Hepatocyte (in vitro differentiated cells): ENCODE measurements at places on chromosomes 11 and 22. TPM values are rescaled to one million over a fixed set of nuclear protein-coding genes. Genes with fewer than 3 reads are reported as not detected.
A peak's percentile ranks its signal among the peaks of the same experiment; 100 is the strongest.

DNA sequence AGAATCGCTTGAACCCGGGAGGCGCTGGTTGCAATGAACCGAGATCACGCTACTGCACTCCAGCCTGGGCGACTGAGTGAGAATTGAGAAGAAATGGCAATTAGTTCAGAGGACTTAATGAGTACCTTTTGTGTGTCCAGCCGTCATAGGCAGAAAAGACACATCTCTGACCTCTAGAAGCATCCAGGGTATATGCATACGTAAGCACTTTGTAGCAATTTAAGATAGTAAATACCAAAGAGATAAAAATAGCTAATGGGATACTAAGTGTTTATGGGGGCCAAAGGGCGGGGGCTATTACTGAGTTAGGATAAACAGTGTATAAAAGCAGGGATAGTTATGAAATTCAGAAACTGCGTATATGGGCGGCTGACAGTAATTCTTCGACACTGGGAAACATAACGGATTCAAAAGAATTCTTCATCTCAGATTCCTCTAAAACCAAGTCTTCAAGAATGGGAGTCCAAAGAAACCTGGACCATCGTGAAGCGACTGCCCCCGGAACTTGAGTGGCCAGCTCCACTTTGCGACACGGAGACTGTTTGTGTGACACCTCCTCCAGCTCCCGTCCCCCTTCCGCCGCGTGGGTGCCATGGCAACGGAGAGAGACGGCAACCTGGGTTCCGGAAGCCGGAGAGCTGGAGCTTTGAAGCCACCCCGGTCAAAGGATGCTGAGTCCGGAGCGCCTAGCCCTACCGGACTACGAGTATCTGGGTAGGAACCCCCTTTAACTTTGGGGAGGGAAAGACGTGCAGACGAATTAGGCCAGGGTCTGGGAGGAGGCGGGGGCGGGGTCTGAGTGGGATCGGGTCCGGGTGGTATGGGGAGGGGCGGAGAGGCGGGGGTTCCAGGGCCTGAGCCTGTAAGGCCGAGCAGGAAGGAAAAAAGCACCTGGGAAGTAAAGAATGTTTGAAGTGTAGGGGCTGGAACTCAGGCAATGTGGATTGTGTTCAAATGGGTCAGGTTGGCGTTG lies at the start of gene CSTPP1:
Gene CSTPP1 (plus strand): TSS at position 624 of the 973 bp plus-strand sequence. CDS start 45 bp downstream, at position 669.
- peak within 1 kb of the TSS; percentile 63 for H3K4me3 ChIP-seq
- DNase-seq, result peak; percentile 96
- H3K27me3 ChIP-seq, result no peaks in the 10 kb centered on the region

OR8D1 gene
- not detected in 2 replicates for total RNA-seq

GRCh38 chr22:48576333-48577013 lies 1251.2 kb downstream of the BRD1 start:
- peaks cover 12% of the 10 kb centered on the region for H3K4me1 ChIP-seq
- peaks cover 28% of the 10 kb centered on the region for H3K27me3 ChIP-seq
- no peak overlapping the region for H3K27ac ChIP-seq
- peak; percentile 67 for DNase-seq
- no peaks in the 10 kb centered on the region for H3K36me3 ChIP-seq
- peak overlapping the region; percentile 29 for H3K4me3 ChIP-seq

GRCh38 chr22:45870011-45870410 lies 107.0 kb downstream of the WNT7B start:
- no peak overlapping the region for H3K4me3 ChIP-seq
- H3K36me3 ChIP-seq, result no peaks in the 10 kb centered on the region
- DNase-seq, result no peak
- H3K27me3 ChIP-seq, result peaks cover 52% of the 10 kb centered on the region
- H3K4me1 ChIP-seq, result peaks cover 15% of the 10 kb centered on the region

DNA sequence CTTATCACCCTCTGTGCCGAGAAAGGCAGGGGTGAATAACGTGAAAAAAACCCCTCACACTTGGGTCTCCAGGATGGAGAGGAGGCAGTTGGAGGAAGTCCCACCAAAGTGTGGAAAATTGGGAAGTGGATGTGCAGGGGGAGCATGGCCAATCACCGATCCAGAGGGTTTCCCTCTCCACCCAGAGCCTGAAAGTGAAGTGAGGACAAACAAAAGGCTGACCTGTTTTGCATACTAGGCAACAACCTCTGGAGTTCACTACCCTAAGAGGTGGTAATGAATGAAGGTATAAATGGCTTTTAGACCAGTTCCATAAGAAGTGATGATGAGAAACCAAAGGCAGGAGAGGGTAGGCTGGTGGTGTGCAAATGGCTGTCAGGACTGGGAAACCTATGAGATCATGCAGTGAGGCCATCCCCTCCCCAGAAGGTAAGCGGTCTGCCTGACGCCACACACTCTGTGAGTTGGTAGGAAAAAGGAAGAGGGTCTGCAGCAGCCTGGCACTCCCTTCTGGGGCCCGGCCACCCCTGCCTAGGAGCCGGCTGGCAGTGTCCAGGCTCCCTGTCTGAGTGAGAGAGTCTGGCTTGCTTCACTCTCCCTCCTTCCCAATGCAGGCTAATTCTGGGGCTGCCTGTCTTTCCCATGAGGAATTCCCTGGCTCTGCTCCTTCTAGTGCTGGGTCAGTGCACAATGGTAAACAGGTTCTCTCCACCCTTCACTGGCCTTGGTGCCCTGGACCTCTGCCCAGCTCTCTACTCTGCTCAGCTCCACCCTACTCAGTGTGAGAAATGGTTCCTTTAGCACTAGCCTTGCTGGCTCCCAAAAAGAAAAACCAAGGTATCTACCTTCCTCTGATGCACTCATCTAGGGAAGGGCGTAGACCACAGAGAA lies 15.6 kb downstream of the TBC1D10A start:
- no peak for DNase-seq
- H3K4me1 ChIP-seq, result peaks cover 38% of the 10 kb centered on the region
- H3K27me3 ChIP-seq, result no peaks in the 10 kb centered on the region
- no peak overlapping the region for H3K4me3 ChIP-seq
- H3K27ac ChIP-seq, result peak overlapping the region; percentile 77

SLC25A17 gene
- 15.6 and 20.5 TPM in 2 replicates for total RNA-seq

IL18 gene
- 9.4 and 10.3 TPM in 2 replicates for total RNA-seq

FERMT3 gene
- total RNA-seq, result 0.44 and 1.6 TPM in 2 replicates

- no peaks in the 10 kb centered on the region for H3K27me3 ChIP-seq
- no peak overlapping the region for H3K4me3 ChIP-seq
- H3K27ac ChIP-seq, result no peak overlapping the region
- DNase-seq, result peak; percentile 38
Observed at GRCh38 chr22:32378707-32379272, 21.1 kb downstream of the RFPL3 start.

GRCh38 chr11:7882860-7883259 lies 48.2 kb downstream of the OR10A6 start:
- H3K4me3 ChIP-seq, result no peak overlapping the region
- H3K36me3 ChIP-seq, result no peaks in the 10 kb centered on the region
- no peaks in the 10 kb centered on the region for H3K4me1 ChIP-seq
- H3K27ac ChIP-seq, result no peak overlapping the region
- DNase-seq, result no peak

DNA sequence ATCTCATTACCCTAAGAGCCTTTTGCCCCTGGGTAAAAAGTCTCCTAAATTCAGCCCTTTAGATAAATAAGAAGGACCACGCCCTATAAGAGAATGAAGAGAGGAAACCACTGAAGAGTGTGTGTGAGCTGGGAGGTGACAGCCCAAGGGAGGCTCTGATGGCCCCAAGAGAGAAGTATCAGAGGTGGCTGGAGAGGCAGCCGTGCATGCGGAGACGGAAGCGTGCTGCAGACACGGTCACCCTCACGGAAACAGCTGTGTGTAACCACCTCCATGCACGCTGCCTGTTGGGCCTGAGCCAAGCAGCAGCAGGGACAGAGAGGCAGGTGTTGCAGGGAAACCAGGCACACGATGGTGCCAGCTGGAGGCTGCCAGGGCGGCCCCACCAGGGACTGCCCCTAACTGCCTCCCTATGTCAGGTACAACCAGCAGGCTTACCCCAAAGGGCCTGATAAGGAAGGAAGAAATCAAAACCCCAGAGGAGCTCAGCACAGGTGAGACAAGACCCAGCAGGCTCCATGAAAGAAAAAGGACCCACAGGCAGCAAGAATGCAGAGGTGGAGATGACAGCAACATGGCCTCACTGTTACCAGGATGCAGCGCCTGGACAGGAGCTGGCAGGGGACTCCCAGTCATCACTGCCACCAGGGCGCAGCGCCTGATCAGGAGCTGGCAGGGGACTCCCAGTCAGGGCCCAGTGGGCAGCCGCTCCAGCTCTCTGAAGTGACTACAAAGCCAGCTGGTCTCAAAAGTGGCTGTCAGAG lies 7.8 kb downstream of the LARGE2 start:
- no peak overlapping the region for H3K27ac ChIP-seq
- peaks cover 4% of the 10 kb centered on the region for H3K4me1 ChIP-seq
- DNase-seq, result peak; percentile 13
- H3K4me3 ChIP-seq, result no peak overlapping the region

DNA sequence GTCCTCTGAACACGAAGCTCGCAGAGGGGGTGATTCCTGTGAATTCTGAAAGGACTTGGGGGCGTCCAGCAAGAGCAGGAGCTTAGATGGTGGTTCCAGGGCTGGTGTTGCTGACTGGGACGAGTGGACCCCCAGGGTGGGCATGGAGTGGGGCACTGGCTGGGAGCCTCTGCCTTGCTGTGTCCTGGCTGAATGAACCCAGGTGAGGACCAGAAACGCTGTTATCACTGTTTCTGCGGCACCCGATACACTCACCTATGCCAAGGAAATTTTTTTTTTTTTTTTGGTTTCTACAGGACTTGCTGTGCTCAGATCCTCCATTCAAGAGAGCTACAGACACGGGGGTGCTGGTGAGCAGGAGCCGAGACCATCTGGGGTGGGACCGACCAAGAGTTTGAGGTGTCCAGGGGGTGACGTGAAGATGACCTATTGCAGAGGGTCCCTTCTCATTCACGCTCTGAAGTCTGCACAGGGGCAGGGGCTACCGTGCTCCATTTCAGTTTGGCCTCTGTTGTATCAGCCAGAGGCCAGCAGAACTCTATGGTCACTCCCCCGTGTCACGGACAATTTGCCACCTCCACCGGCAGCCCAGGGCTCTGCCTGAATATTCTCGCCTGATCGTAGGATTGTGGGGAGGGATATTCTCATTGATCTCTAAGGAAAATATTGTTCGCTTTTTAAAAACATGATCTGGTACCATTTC lies 3.6 kb downstream of the SMIM38 start:
- no peak for DNase-seq
- no peak overlapping the region for H3K4me3 ChIP-seq
- H3K4me1 ChIP-seq, result peaks cover 12% of the 10 kb centered on the region
- no peak overlapping the region for H3K27ac ChIP-seq
- H3K36me3 ChIP-seq, result no peaks in the 10 kb centered on the region
- H3K27me3 ChIP-seq, result no peaks in the 10 kb centered on the region

PRG3 gene
- total RNA-seq, result not detected in 2 replicates

GRCh38 chr22:30883586-30884145 lies 84.9 kb downstream of the MORC2 start:
- H3K4me1 ChIP-seq, result peaks cover 36% of the 10 kb centered on the region
- H3K36me3 ChIP-seq, result no peaks in the 10 kb centered on the region
- no peak for DNase-seq
- H3K27ac ChIP-seq, result no peak overlapping the region
- H3K4me3 ChIP-seq, result no peak overlapping the region
- H3K27me3 ChIP-seq, result no peaks in the 10 kb centered on the region

DNA sequence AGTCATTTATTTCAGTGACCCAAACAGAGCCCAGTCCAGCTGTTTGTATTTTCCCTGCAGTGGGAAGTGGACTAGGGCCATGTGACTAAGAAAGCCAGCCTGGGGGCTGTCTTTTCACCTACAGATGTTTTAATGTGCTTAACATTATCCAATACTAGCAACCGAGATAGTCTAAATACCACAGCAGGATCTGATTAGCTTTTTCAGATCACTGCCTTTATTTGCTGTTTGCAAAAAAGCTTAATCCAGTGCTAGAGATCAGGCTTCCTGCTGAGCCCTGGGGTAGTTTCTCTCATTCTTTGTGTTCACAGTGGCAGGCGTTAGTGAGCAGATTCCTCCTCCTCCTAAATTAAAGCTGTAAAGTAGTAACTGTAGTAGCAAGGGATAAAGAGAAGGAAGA lies 35.0 kb downstream of the ZC3H12C start:
- no peaks in the 10 kb centered on the region for H3K36me3 ChIP-seq
- DNase-seq, result no peak
- H3K4me1 ChIP-seq, result peaks cover 13% of the 10 kb centered on the region
- no peaks in the 10 kb centered on the region for H3K27me3 ChIP-seq

RBFOX2 gene
- 94.7 and 133 TPM in 2 replicates for total RNA-seq

- no peak overlapping the region for H3K27ac ChIP-seq
- H3K27me3 ChIP-seq, result no peaks in the 10 kb centered on the region
- H3K4me3 ChIP-seq, result no peak overlapping the region
- no peak for DNase-seq
- no peaks in the 10 kb centered on the region for H3K36me3 ChIP-seq
Observed at GRCh38 chr11:107675902-107676301, 36.0 kb downstream of the SLN start.

GRCh38 chr11:62976109-62976508 lies 8.7 kb downstream of the SLC22A6 start:
- H3K27ac ChIP-seq, result no peak overlapping the region
- H3K4me1 ChIP-seq, result peaks cover 5% of the 10 kb centered on the region
- no peaks in the 10 kb centered on the region for H3K27me3 ChIP-seq
- no peak for DNase-seq
- H3K36me3 ChIP-seq, result no peaks in the 10 kb centered on the region

GRCh38 chr11:64378335-64378880 lies 19.4 kb downstream of the RPS6KA4 start:
- no peak for DNase-seq
- H3K27ac ChIP-seq, result no peak overlapping the region
- H3K4me3 ChIP-seq, result no peak overlapping the region
- no peaks in the 10 kb centered on the region for H3K36me3 ChIP-seq

CD3G gene
- total RNA-seq, result 0.50 and 1.1 TPM in 2 replicates

- no peaks in the 10 kb centered on the region for H3K36me3 ChIP-seq
- H3K27ac ChIP-seq, result no peak overlapping the region
- no peak for DNase-seq
- no peaks in the 10 kb centered on the region for H3K4me1 ChIP-seq
Observed at GRCh38 chr22:17114898-17115235, 6.3 kb downstream of the TMEM121B start.

DNA sequence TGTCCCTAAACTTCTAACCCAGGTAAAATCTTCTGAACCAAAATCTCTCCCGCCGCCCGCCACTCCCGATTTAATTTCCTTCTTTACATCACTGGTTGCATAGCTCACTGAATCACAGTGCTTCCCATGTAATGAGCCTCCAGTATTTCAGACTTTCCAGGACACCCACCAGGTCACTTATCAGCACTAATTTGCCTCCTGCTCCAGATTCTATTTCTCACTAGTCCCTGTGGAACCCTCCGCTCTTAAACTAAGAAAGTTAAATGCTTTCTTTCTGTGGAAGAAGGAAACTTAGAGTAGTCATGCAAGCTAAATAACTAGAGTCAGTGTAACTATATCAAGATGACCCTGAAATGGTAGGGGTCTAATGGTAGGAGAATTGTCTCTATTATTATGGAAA lies 106.6 kb upstream of the OPCML start:
- no peak overlapping the region for H3K27ac ChIP-seq
- no peaks in the 10 kb centered on the region for H3K4me1 ChIP-seq
- H3K4me3 ChIP-seq, result no peak overlapping the region
- DNase-seq, result no peak
- H3K36me3 ChIP-seq, result no peaks in the 10 kb centered on the region

GRCh38 chr22:44914026-44914721 lies 95.6 kb downstream of the PHF21B start:
- H3K27ac ChIP-seq, result no peak overlapping the region
- H3K27me3 ChIP-seq, result no peaks in the 10 kb centered on the region

GRCh38 chr11:46896719-46897406 lies 21.5 kb downstream of the LRP4 start:
- no peak overlapping the region for H3K27ac ChIP-seq
- peak; percentile 74 for DNase-seq
- H3K4me1 ChIP-seq, result no peaks in the 10 kb centered on the region
- H3K27me3 ChIP-seq, result no peaks in the 10 kb centered on the region
- H3K36me3 ChIP-seq, result no peaks in the 10 kb centered on the region

SLC22A6 gene
- total RNA-seq, result not detected in 2 replicates
